Left lung (tissue), 14 donors: ENCODE measurements at places on chromosomes 13 and 19.

DNA sequence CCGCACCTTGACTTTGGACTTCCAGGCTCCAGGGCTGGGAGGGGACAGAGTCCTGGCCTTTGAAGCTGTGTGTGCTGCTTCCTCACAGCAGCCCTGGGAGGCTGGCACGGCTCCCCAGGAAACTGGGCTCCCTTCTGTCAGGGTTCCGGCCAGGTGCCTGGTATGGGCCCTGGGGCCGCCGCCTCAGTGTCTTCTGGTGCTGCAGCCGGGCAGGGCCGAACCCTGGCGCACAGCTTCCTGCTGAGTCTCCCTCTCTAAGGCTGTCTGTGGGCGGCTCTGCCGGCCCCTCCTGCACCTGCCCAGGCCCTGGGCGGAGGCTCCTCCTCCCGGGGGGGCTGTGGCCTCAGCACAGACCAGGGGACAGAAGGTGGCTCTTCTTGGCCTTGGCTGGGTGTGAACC lies 32.4 kb downstream of the GPX4 start:
- DNase-seq: no peak

- DNase-seq: no peak
Observed at GRCh38 chr19:4010808-4011110, 3.2 kb downstream of the PIAS4 start.

- DNase-seq: no peak
Observed at GRCh38 chr19:19271828-19272599, 1.1 kb downstream of the TM6SF2 start.

GRCh38 chr13:102484329-102484728 lies 82.5 kb upstream of the FGF14 start:
- no peak for DNase-seq

DNA sequence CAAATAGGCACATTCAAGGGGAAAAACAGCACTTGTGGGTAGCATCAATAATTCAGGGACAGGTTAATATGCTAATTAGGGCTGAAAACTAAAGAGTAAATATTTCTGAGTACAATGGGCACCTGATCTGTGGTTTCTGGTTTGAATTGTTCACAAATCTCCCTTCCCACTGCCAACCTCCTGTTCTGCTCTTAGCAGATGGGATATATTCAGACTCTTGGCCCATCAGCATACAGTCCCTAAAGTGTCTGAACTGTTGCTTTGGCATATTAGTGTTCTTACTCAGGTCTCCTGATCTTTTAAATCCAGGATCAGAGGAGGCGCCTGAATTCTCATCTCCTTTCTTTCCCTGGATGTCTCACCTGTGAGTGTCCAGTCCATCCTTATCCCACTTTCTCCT lies 8.2 kb upstream of the LRCH1 start:
- DNase-seq: no peak
